ENCODE measurements at places on chromosomes 7 and 10.

DNA sequence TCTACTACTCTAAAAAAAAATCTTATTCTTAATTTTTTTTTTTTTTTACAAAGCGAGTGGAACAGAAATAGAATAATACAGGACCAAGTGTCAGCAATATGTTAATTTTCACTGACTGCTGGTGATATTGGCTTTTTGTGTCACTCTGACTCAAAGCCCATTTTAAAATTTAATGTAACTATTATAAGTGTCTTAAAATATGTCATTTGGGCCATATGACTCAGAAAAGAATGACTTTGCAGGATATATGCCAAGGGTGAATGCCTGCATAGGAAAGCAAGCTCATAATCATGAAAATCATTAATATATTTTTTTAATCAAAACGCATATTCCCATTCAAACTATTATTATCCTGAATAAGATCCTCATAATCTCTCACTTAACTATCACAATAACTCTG is 149.2 kb downstream of the GNAT3 start:
- DNase-seq: no peak

DNA sequence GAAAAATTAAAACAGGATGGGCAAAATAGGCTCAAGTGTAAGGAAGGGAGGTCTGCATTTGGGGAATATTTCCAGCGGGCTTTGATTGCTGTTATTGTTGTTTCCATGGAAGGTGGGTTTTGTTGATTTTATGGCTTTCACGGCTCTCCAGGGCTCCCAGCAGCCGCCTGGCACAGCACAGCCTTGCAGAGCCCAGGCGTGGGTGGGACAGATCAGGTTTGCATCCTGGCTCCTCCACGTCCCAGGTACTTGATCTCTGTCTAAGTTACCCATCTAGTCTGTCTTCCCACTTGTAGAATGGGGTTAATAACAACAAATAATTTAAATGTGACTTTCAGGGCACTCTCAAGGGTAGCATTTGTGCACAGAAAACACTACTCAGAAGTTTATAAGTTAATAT is 45.2 kb downstream of the HTR5A start:
- DNase-seq: no peak

DNA sequence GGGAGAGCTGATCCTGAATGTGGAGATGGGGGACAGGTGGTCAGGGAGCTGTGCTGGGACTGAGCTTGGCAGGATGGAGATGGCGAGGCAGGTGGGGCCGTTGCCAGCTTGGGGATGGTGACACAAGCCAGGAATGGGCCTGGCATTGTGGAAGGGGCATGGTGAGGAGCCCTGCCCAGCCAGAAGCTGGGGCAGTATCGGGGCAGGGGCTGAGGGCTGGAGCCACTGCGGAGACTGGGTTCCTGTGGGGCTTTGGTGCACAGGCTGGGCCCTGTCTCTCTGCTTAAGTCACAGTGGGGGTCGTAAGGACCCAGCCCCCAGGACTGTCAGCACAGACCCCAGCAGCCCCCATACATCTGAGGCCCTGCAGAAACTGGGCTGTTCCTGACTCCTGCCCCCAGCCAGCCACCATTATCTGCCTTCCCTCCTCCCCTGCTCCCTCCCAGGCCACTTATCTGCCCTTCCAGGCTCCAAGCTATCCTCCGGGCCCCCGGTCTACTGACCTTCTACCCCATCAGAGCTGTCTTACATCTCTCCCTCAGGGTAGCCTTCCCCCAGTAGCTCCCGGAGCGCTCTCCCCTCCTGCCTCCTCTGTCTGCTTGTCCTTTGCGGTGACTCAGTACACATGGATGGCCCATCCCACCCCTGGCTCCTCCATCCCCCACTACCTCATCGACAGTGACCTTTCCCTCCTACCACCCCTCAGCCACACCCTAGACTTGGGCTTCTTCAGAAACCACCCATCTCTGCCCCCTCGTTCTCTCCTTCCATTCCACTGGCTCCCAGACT is 44.2 kb downstream of the PPIF start:
- DNase-seq: no peak

DNA sequence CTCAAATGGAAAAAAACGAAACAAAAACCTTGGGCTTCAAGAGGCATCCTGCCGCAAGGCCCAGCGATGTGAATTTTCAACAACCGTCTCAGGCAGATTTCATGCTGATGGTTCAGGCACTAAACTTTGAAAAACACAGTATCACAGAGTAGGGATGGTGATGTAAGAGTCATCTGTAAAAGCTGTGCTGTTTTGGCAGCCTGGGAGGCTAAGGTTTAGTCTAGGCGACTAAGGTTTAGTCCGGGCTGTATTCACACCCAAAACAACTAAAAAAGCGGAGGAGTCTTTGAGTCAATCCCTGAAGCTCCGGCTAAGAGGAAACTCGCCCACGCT is 420 bp upstream of the MINPP1 start:
- DNase-seq: no peak

DNA sequence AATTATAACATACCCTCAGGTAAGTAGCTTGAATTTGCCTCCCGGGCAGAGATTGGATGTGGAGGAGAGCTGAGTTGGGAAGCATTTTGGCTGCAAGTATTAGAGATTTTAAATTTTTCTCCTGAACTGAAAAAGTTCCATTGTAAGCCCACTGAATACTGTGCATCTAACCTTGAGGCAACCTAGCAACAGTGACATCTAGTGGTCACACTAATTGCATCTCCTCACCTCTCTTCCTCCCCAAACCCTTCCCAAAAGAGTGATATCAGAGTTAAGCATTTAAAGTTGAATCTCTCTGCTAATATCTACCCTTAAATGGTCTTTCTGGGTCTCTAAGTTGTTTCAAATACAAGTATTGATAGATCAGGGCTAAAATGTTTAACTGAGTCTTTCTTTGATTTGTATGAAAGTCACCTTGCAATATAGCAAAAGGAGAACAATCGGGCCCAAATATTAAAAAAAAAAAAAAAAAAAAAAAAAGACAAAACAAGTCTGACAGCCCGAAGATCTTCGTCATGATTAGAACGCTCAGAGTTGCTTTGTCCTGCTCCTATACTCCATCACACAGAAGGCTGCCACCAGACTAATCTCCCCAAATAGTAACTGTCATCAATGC is 40.4 kb upstream of the DLX5 start:
- DNase-seq: peak; percentile 18

DNA sequence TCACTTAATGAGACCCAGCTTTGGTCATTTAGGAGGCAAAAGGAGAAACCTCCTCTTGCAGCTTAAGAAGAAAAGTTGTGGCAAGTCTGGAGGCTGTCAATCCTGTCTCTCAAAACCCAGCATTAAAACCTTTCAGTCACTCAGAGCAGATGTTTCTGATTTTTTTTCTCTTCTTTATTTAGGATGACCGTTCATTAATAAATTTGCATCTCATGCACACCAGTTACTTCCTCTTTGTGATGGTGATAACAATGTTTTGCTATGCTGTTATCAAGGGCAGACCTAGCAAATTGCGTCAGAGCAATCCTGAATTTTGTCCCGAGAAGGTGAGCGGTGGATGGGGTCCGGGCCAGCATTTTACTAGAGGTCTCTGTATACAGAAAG is 32.0 kb downstream of the TMEM248 start:
- no peak for DNase-seq

GRCh38 chr10:71093531-71093930 is 118.8 kb upstream of the UNC5B start:
- no peak for DNase-seq

DNA sequence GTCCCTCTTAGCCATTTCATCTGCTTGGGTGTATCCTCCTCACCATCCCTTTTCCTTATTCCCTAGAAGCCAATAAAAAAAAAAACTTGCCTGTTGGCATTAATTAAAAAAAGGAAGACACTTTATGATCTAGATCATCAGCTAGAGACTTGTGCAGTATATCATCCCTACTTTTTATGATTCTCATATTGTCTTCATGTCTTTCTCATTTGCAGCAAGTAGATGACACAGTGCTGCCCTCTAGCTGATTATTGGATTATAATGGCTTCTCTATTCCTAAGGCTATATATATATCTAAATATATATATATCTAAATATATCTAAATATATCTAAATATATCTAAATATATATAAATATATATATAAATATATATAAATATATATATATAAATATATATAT is 272.4 kb upstream of the LRGUK start:
- DNase-seq: no peak

GRCh38 chr7:5139998-5140397 is 50.0 kb upstream of the WIPI2 start:
- DNase-seq: no peak

DNA sequence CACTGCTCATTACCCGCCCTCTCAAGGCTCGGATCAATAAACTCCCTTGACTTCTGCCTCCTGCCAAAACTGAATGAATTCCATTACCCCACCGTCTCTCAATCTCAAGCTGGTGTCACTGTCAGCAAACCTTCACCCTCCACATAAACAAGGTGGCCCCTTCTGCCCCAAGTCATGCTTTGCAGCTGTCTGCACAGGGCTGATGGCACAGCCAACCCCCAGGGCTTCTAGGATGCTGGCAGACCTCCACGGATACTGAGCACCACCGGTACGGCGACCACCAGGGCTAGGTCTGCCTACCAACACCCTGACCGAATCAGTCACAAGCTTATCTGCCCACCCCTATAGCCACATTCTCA is 46.1 kb downstream of the PARD3 start:
- no peak for DNase-seq

GRCh38 chr10:26217396-26218086 is 967 bp downstream of the GAD2 start:
- no peak for DNase-seq

GRCh38 chr10:2124135-2124534 is 386.8 kb upstream of the ADARB2 start:
- no peak for DNase-seq

- DNase-seq: no peak
Observed at GRCh38 chr7:140034421-140034820, 28.3 kb downstream of the PARP12 start.

GRCh38 chr10:12397147-12397896 is 48.0 kb downstream of the CAMK1D start:
- DNase-seq: no peak

DNA sequence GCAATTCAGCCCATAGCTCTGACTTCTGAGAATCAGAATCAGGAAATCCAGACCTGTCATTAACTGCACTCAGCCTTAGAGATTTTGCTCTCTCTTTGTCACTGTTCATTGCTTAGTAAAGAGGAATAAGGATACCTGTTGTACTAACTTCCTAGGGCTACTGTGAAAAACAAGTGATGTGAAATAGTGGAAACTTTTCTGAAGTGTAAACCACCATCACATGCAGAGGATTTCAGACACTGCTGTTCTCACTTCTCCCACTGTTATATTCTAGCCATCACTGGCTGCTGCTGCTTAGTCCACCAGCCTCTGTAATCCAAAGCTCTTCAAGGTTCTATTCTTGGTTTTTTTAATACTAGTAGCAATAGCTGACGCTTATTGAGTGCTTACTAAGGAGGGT is 129.6 kb upstream of the CCDC6 start:
- DNase-seq: no peak

GRCh38 chr10:68560186-68560942 is at the start of gene TET1:
Gene TET1, plus strand, starts transcription at chr10:68560337. Its CDS starts 12,002 bp downstream, at chr10:68572339.
- DNase-seq: no peak

DNA sequence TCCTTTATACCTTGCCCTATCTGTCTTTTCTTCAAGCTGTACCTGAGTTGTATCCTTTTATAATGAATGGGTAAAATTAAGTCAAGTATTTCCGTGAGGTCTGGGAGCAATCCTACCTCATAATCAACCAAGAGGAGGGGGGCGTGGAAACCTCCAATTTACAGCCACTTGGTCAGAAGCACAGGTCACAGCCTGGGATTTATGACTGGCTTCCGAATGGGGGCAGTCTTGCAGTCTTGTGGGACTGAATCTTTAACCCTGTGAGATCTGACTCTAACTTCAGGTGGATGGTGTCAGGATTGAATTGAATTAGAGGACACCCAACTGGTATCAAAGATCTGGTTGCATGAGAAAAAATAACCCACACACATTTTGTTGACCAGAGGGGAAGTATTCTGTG is 23.5 kb upstream of the KCNMA1 start:
- DNase-seq: no peak

DNA sequence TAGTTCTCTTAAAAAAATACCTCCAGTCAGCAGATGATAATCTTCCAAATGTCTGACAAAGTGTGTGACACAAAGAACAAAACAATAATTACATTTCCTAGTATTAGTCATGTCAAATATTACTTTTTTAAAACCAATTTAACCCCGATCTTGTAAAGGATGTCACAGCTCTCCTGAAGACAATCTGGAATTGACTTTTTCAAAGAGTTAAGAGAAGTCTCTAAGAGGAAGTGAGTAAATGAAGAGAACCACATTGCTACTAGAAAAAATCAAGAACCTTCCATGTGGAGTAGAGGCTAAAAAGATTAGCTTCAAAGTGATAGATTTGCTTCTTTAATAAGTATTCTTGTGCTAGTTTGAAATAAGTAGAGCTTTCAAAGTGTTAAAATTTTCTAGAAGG is 218.2 kb upstream of the IMMP2L start:
- no peak for DNase-seq

DNA sequence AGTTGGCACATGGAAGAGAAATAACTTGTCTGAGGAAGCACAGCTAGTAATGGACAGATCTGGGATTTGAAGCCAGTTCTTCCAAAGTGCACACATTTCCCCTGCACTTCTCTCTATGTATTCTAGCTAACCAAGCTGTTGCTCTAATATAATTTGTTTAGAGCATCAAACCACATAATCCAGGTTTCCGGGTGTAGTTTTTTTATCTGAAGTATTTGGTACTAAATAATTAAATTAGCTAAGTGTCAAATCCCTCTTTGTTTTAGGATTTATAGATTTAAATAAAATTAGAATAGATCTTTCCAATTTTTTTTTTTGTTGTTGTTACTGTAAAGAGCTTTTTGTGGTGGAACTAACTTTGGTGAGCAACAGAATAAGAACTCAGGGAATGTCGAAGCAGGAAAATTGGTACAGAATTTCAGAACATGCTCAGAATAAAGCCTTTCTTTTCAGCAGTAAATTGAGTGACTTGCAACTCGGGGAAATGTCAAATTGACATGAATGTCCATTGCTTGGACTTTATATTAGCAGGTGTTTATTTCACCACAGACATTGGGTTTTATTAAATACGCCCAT is 33.7 kb downstream of the CAMK1D start:
- DNase-seq: no peak

GRCh38 chr10:133088956-133089800 is 1.5 kb downstream of the ADGRA1 start:
- DNase-seq: no peak

GRCh38 chr7:121282129-121282528 is 46.7 kb upstream of the WNT16 start:
- no peak for DNase-seq

DNA sequence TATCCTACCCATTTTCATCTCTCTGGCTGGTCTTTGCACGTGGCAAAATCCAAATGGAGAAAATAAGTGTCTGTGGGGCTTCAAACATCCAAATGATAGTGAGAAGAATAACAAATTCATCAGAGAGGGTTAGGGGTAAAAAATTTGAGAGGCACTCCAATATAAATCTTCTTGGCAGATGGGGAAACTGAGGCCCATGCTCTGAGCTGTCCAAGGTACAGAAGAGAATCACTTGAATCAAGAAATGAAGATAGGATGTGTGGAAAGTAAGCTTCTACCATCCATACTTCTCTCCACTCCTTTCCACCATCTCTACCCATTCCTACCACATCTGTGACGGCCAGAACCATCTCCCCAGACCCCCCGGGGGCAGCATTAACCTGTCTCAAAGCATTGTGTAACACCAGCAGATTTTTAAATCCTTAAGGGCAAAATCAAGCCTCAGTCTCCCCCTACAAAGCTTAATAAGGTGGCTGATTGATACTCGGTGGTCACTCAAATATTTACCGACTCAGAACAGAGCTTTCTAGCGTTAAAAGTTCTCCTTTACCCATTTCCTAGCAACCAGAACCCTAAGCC is 818 bp downstream of the GOT1 start:
- no peak for DNase-seq

GRCh38 chr7:107597953-107598352 is 17.9 kb downstream of the BCAP29 start:
- no peak for DNase-seq

- no peak for DNase-seq
Observed at GRCh38 chr7:154167807-154168206, 115.6 kb downstream of the DPP6 start.

Data from GM12864 (cell line).